SK-N-SH treated with all-trans-retinoic acid at 6 μM for 48 hours (cell line): ENCODE measurements at places on chromosomes 7 and 10.

DNA sequence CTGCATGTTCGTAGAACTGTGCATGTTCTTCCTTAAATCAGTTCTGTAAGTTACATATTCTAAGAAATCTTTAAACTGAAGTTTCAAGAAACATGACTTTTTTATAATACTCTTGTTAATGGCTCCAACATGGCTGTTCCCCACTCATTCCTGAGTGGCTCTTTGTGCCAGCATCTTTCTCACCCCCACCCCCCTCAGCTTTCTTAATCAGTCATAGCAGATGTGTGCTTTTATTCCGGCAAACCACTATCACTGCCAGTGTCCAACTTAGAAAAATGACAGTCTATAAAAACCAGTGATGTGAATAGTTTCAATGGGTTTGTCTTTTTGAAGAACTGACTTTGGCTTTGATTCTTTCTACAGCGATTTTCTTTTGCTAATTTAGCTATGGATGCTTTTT lies 37.6 kb downstream of the PITRM1 start:
- ATAC-seq: no peak

- peak; percentile 89 for ATAC-seq
Observed at GRCh38 chr7:128791121-128791971, at the start of gene CCDC136. Gene CCDC136 (plus strand): TSS chr7:128791968. CDS start chr7:128792412, 444 bp downstream.

- ATAC-seq: no peak
Observed at GRCh38 chr7:27243340-27244163, 950 bp downstream of the EVX1 start.

GRCh38 chr10:132681858-132682755 lies 103.8 kb downstream of the NKX6-2 start:
- ATAC-seq: no peak
